ENCODE measurements at places on chromosomes 1 and 21.

DNA sequence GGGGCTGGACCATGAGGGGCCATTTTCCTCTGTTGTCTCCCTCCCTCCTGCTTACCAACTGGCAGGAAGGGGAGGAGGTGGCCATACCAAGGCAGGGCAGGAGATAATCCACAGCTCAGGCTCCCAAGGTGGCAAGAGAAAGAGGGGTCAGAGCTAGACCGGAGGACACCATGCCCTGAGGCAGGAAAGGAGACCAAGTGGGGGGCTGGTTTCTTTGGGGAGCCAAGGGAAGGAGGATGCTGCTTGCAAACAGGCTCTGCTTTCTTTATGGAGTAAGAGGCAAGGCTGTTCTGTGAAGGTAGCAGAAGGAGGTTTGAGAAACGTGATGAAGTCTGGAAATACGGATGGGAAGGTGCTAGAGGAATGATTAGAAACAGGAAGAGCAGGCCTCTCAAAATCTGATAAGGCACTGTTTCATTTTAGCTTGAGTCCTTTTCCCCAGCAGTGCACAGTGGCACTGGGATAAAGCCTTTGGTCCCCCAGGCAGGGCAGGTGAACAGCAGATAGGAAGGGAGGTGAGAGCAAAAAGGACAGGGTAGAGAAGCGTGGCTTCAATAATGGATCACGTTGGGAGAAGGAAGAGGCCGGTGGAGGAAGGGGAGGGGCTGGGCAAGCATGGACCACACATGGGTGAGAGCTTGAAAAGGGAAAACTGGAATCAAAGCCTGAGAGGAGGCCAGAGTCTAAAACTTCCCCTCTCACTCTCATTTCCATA is 44.2 kb upstream of the GALNT2 start:
- no peak for DNase-seq

DNA sequence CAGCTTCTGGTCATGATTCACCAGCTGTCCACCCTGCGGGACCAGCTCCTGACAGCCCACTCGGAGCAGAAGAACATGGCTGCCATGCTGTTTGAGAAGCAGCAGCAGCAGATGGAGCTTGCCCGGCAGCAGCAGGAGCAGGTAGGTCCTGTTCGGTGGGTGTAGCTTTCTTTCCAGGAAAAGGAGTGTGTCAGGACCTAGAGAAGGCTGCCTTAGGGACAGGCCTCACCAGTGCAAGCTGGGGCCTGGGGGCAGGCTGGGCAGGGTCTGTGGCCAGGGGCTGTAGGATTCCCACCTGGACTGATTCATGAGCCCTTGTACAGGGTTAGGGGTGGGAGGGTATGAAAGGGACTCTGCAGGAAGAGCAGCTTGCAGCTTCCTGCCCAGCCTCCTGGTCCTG is 35.3 kb downstream of the ETNK2 start:
- no peak for DNase-seq

DNA sequence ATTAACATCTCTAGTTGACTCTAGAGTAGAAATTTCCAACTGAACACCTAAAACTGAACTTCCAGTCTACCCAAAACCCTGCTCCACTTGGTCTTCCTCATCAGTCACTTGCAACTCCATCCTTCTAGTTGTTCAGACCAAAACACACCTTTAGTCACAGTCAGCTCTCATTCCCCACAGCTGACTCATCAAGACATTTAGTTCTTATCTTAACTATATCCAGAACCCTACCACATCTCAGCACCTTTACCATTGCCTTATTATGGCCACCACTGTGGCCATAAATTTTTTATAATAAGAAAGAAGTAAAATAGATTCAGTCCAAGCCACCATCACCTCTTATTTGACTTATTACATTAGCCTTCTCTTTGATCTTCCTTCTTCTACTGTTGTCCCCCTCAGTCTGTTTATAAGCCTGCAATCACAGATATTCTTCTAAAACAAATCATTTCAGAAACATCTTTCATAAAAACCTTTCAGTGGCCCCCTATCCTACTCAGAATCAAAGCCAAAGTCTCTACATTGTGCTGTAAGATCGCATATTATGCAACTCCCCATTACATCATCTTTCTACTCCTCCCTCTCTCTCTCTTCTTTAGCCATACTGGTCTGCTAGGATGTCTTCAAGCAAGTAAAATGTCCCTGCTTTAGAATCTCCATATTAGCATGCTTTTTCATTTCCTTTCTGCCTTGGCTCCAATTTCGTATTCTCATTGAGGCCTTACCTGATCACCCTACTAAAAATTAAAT is 275.9 kb downstream of the LRRC40 start:
- no peak for DNase-seq

DNA sequence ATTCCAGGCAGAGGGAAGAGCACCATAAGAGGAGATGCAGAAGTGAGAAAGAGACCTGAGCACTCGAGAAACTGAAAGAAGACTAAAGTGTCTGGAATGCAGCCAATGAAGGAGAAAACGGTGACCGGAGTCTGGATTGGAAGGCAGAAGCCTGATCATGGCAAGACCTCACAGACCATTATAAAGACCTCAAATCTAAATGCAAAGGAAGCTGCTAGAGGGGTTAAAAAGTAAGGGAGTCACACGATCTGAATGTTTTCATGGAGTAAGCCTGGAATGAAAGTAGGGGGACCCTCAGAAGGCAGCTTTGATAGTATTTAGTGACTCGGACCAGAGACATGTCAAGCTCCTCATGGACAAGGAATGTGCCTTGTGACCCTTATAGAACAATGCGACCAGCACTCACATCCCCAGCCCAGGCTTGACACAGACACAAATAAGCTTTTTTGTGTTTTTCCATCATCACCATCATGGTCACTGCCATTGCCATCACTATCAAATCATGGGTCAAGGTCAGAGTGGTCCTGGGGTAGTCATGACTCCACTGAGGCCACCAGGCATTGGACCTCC is 183.6 kb downstream of the SEC16B start:
- DNase-seq, result no peak

- DNase-seq, result no peak
These were observed 47.3 kb upstream of the USP1 start for GRCh38 chr1:62389531-62389930.

GRCh38 chr1:171988243-171988885 is 147.1 kb downstream of the DNM3 start:
- no peak for DNase-seq

GRCh38 chr1:19454265-19455146 is 30.8 kb downstream of the CAPZB start:
- no peak for DNase-seq

DNA sequence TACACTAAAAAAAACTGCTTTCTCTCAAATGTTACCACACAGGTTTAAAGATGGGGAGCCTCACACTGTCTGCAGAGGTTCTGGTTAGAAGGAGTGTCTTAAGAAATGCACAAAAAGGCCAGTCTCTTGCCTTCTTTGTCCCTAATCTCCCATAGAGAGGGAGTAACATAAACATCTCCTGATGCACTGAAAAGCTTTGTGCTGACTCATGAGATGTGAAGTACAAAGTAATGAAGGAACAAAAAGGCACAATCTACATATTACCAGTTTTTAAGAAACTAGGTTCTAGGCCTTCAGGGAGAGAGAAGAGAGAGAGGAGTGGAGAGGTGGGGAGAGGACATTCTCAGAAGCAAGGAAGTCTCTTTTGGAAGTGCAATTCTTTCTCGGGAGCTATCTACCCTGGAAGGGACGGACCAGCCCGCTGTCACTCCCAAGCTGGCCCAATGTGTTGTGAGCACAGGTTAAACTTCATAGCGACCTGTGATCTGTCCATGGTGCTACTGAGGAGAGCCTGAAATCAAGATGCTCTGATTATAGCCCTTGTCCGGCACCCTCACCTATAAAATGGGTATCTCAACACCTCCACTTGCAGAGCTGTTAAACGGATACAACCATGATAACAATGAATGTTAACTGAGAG is 458.1 kb downstream of the DISC1 start:
- no peak for DNase-seq

- DNase-seq, result no peak
These were observed 136.8 kb downstream of the PTPRC start for GRCh38 chr1:198775606-198776005.

DNA sequence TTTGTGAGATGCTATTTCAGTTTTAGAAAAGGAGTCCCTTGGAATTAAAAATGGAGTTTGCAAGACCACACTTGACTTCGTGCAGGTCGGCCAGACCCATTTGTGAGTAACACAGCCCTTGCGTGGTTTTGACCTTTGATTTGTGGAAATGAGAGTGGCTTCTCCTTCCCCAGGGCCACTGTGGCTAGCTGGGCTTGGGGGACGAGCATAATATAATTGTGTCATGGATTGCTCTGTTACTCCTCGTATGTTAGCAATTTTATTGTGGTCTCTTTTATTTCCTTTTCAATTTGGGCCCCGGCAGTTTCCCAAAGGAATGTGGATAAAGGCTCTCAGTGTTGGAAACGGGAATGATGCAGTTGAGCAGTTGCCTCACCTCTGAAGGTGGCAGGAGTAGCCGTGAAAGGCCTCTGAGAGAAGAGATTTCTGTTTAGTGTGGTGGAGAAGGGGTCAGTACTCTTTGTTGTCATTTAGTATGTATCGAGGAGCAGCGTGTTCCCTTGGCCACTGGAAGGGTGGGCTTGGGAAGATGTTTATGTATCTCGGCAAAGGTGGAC is 194.6 kb downstream of the PBX1 start:
- DNase-seq, result no peak

DNA sequence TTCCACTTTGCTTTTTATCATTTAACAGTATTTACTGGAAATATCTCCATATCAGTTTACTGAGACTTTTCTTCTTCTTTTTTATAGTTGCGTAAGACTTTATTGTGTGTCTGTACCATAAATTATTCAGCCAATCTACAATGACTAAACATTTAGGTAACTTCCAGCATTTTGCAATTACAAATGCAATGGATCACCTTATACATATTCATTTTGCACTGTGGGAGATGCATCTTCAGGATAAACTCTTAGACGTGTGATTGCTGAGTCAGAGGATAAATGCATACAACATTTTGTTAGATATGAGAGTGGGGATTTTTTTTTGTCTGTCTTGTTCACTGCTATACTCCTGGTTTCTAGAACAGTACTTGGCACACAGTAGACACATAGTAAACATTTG is 95.7 kb upstream of the GCLM start:
- DNase-seq, result no peak

- DNase-seq, result no peak
These were observed 42.4 kb downstream of the ABL2 start for GRCh38 chr1:179187043-179187442.

- no peak for DNase-seq
These were observed 243.2 kb downstream of the ATG4C start for GRCh38 chr1:63027176-63027575.

DNA sequence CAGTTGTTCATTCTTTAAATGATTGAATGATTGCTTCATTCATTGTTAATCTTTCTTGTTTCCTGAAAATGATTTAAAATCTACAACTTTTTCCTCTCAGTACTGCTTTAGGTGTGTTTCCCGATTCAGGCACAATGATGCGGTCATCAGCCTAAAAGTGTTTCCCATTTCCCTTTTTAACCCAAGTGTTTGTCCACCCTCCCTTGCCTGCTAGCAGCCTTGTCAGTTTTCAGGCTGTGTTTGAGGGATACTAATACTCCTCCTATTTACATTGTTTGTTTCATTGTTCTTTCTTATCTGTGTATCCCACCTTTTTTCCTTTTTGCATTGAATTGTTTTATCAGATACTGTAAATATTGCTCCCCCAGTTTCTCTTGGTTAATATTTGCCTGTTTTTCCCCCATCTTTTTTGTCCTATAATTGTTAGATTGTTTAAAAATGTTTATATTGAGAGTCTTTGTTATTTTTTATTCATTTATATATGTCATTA is 131.1 kb downstream of the KIAA0319L start:
- DNase-seq, result no peak

GRCh38 chr1:236165238-236165981 is 23.1 kb downstream of the GPR137B start:
- DNase-seq, result no peak
